ENCODE measurements at places on chromosomes 16 and 17.

DNA sequence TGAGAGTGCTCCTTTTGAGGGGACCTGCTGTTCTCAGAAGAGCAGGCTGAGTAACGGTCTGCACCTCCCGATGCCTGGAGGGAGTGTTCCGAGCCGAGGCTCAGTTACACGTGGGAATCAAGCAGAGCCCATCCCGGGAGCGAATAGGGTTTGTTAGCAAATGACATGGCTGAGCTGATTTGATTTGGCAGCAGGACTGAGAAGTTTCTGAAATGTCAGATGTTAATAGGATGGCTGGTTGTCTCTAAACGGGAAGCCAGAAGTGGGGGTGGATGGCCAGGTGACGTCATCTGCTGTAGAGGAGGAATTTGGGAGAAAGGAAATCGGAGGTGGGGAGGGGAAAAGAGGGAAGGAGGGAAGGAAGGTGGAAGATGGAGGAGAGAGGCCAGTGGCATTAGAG is 128.0 kb downstream of the RAP1GAP2 start:
- DNase-seq = no peak

GRCh38 chr17:50028736-50029120 is 27.2 kb upstream of the ITGA3 start:
- DNase-seq = no peak

- peak; percentile 84 for DNase-seq
Observed at GRCh38 chr17:83155128-83156121, 76.0 kb downstream of the METRNL start.

- DNase-seq = no peak
Observed at GRCh38 chr17:75689441-75689873, 22.3 kb downstream of the SAP30BP start.

DNA sequence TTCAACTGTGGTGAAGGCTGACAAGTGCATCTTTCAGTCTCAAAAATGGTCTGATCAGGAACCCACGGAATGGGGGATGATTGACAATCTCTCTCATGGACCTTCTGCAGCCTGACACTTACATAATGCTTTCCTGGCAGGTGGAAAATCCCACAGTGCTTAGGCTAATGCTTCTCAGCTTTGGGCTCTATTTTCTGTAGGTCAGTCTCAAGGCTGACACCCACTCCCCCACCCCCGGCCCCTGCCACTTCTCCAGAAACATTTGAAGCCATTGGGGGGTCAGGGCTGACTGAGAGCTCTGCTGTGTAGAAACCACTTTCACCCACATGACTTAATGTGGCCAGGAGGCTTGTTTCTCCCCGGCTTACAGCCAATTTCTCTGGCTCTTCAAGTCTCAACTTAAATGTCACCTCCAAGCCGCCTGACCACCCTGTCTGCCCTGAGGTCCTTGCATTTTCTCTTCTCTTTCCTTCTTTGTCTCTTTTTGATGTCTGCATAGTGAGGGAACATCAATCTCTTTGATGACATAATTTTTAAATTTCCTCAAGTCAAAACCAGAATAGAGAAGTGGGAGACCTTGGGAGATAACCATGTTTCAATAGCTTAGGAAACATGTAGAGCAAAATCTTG is 16.7 kb upstream of the IRF8 start:
- peak; percentile 83 for DNase-seq

GRCh38 chr16:80120899-80121521 is 419.8 kb upstream of the DYNLRB2 start:
- DNase-seq = no peak

GRCh38 chr16:76488065-76488417 is 210.8 kb downstream of the CNTNAP4 start:
- no peak for DNase-seq

- peak; percentile 94 for DNase-seq
Observed at GRCh38 chr16:56871172-56871593, 6.2 kb downstream of the SLC12A3 start.

- no peak for DNase-seq
Observed at GRCh38 chr17:28124962-28125361, 82.5 kb downstream of the NLK start.

DNA sequence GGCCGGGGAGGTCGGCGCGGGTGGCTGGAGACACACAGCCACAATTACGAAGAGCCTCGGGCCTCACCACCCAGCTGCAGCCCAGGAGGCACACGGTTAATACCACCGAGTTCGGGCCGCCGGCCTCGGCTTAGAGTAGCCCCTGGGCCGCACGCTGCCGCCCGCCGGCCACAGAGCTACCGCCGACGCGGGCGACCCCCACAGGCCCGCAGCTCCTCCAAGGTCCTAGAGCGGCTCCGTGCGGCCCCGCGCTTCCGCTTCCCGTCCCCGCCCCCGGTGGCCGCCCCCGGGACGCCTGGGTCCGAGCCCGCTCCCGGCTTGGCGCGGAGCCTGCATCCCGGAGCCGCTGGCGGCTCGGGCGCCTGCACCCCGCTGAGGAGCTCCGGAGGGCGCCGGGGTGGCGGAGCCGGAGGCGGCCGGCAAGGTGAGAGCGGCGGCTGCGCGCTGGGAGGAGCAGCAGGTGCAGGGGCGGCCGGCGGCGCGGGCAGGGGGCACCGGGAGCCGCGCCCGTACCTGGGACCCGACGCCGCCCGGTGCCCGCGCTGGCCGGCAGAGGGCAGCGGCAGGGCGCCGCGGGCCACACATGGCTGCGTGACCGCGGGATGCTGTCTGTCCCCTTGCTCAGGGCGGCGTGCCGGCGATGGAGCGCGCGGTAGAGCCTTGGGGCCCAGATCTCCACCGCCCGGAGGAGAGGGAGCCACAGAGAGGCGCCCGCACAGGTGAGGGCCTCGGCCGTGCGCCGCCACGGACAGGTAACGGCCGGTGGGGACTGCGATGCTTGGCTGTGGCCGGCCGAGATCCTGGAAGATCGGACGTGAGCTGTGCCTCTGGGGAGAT is at the start of gene ZNF48:
Gene ZNF48, plus strand, starts transcription at position 266 of the 837 bp plus-strand sequence. Its CDS starts 375 bp downstream, at position 641.
- DNase-seq = peak; percentile 65

- DNase-seq = no peak
Observed at GRCh38 chr17:79622122-79622601, 11.3 kb upstream of the RBFOX3 start.

GRCh38 chr16:3731126-3731935 is 14.0 kb upstream of the TRAP1 start:
- DNase-seq = no peak

DNA sequence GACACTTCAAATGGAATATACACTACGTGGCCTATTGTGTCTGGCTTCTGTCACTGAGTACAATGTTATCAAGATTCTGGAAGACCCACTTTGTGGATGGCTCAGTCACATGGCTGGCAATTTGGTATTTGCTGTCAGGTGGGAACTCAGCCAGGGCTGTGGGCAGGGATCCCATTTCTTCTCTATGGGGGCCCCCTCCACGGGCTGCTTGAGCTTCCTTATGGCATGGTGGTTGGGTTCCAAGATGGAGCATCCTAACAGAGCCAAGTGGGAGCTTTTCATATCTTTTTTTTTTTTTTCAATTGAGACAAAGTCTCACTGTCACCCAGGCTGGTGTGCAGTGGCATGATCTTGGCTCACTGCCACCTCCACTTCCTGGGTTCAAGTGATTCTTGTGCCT is 18.0 kb upstream of the CEP20 start:
- DNase-seq = no peak

DNA sequence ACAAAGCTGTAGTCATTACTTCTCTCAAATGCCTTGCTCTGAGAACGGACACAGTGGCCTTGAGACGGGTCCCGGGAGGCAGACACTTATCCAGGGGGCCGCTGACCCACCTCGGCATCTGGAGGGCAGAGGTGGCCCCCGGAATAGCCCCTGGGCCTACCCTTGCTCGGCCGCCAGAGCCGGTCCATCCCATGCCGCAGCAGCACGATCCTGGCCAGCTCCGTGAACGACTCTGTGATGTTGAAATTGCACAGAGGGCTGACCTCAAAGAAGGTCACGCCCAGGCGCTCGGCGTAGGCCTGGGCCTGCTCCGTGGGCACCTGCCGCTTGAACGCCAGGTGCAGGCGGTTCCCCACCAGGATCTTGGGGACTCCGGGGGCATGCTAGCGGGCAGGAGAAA is 10.1 kb upstream of the WDR45B start:
- no peak for DNase-seq

All from suppressor macrophage treated with lipopolysaccharide for 4 hours (primary cell).